ENCODE measurements at places on chromosomes 1 and 21.
A peak's percentile ranks its signal among the peaks of the same experiment; 100 is the strongest.

GRCh38 chr1:61639608-61640336 lies 85.2 kb downstream of the TM2D1 start:
- no peak for DNase-seq

DNA sequence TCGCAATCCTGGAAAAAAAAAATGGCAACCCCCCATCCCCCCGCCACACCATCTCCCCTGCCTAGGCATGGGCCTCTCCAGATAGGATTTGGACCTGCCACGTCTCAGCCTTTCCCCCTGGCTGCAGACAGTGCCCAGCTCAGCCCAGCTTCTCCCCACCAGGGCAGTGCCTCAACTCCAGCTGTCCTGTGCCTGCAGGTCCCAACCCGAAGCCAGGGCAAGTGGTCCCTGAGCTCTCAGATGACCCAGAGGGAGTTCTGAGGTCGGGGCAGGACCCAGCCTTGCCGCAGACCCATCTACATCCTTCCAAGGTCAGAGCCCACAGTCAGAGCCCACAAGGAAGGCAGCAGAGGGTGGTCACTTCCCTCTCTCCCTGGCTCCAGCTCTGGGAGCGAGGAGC lies 86.7 kb upstream of the POU3F1 start:
- DNase-seq = no peak

DNA sequence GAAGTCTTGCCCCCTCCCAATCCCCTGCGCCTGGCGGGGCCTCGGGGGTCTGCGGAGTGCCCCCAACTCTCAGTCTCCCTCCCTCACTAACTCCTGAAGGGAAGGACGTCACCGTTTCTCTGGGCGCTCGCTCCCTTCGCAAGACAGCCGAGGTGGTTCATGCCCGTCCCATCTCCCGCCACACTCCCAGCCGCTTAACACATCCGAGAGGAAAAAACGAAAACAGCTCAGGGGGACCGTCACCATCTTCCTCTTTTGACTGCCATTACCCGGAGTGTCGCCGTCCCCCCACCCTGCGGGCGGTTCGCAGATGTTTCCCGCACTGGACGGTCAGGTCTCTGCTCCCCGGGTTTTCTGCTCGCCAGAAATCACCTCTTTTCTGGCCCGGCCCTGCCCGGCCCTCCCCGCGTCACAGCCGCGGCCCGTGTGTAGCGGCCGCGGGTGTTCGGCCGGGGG lies 532 bp downstream of the ERO1B start:
- DNase-seq = peak; percentile 68

- DNase-seq = no peak
Observed at GRCh38 chr1:216793303-216793702, 70.1 kb upstream of the ESRRG start.

DNA sequence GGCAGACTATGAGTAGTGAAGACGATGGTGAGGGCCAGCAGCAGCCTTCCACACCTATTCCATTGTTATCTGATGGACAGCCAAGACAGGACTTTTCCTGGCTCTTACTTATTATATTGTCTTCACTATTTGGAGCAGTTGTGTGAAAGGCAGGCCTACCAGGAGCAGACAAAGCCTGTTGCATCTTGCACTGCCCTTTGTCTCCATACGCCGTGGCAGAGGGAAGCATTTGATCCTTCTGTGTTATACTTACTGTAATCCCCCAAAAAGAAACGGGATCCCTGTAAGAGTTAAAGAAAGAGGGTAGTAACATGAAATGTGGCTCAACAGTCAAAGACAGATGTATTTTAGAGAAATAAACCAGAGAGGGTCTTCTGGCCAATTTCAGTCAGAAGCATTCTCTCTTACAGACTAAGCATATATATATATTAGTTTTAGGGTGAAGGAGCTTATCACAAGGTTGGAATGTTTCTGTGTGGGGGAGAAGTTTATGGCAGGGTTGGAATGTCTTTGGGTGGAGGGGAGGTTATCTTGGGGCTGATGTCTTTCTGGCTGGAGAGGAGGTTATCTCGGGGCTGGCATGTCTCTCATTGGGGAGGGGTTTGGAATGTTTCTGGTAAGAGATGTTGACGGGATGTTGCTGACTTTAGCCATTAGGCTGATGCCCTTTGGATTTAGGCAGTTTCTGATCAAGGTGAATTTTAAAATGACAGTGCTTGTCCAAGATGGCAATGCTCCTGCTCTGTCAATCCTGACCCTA lies 23.4 kb upstream of the HSD3B1 start:
- no peak for DNase-seq

DNA sequence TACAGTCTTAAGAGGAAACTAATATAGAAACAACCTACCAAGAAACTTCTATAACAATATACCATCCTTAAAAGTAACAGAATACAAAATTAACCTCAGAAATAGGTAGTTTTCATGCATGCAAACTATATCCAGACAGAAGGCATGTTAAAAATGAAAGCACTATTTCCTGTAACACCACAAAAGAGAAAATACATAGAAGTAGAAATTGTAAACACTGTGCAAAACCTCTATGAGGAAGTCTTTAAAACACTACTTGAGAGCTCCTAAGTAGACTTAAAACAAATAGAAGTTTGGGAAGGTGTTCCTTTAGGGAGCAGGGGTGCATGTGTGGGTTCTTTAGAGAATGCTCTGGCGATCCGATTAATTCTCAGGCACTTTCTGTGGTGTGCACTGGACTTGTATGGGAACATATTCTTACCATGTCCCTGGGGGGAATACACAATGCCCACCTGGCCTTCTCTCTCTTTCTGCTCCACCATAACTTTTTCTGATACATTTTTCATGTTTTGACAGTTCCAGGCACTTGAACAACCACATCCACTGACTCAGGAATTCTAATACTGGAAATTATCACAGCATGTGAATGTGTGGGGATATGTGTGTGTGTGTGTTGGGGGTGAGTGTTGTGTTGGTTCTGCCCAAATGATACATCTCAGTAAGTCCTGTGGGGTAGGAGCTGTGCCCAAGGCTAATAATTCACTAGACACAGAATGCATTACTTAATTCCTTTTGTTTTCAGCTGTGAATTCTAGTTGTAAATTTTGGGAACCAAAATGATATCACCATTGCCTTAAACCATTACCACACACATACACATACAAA lies 866.3 kb upstream of the B3GALT2 start:
- no peak for DNase-seq

All from ascending aorta (tissue), 2 donors.